ENCODE measurements at places on chromosomes 4 and X.
A peak's percentile ranks its signal among the peaks of the same experiment; 100 is the strongest.

DNA sequence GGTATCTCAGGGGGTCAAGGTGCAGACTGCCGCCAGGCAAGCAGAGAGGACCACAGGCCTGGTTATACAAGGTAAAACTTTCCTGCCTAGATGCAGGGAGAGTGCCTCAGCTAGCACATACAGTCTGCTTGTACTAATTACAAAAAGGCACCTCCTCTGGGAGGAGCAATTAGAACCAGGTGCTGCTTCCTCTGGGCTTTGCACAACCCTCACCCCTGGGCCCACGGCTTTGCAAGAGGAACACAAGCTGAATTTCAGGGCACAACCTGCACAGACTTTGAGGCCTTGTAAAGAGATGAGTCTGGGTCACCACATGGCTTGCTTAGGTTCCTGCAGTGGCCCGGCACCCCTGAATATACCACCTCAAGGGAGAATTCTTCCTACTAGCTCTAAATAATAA is 9.2 kb upstream of the CITED1 start:
- no peak for DNase-seq

GRCh38 chrX:85109235-85109634 is 105.6 kb downstream of the APOOL start:
- DNase-seq = peak; percentile 54

GRCh38 chr4:10942156-10942555 is 257.6 kb upstream of the CLNK start:
- no peak for DNase-seq

DNA sequence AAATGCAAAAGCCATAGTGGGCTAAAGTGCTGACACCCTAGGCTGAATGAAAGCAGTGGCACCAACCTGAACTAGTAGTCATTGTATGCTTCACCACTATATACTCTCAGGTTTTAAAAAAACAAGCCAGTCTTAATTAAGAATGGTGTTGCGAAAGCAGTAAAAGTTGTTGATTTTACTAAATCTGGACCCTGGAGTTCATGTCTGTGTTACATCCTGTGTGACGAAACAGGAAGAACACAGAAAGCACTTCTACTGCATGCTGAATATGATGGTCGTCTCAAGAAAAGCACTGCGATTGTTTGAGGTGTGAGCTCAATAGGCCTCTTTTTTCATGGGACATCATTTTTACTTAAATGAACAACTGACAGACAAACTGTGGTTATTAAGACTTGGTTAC is 24.2 kb upstream of the GDPD2 start:
- peak; percentile 45 for DNase-seq

- DNase-seq = no peak
Measured at GRCh38 chr4:55553441-55554201, 6.9 kb upstream of the CLOCK start.

GRCh38 chr4:175986-176385 is 51.7 kb downstream of the ZNF718 start:
- no peak for DNase-seq

GRCh38 chrX:40012868-40013265 is 84.9 kb downstream of the BCOR start:
- no peak for DNase-seq
